Stromal cell of bone marrow (primary cell): ENCODE measurements at places on chromosomes 6 and 20.
A peak's percentile ranks its signal among the peaks of the same experiment; 100 is the strongest.

DNA sequence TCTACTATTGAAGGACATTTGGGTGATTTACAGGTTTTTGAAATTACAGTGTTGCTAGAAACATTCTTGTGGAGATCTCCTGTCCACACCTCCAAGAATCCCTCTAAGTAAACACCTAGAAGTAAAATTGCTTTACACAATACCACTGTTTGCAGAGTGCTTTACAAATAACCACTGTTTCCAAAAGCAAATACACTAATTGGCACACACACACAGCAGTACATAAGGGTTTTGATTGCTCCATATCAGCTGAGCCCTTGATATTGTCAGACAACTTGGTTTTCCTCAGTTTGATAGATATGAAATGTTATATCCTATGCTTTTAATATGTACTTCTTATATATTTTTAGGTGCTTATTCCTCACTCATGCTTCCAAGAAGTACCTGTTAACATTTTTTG is 6.3 kb downstream of the HMGN4 start:
- DNase-seq, result no peak

GRCh38 chr20:31473331-31474096 is 1.4 kb downstream of the DEFB124 start:
- no peak for DNase-seq

DNA sequence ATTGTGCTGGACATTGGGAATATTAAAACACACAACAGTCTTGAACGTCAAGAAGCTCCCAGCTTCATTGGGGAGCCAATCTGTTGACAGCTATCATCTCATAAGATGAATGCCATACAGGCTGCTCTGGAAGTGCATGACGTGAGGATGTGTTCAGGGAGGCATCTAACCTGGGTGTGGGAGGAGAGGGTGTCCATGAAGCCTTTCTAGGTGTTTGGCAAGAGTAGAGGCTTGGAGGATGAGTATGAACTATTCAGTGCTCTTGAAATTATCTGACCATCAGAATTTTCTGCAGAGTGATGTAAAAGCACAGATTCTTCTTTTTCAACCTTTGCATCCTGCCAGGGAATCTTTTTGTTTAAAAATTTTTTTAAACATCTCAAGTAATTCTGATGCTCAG is 11.6 kb downstream of the AKAP7 start:
- no peak for DNase-seq

- peak; percentile 56 for DNase-seq
Measured at GRCh38 chr20:24584538-24585356, 115.3 kb downstream of the SYNDIG1 start.

DNA sequence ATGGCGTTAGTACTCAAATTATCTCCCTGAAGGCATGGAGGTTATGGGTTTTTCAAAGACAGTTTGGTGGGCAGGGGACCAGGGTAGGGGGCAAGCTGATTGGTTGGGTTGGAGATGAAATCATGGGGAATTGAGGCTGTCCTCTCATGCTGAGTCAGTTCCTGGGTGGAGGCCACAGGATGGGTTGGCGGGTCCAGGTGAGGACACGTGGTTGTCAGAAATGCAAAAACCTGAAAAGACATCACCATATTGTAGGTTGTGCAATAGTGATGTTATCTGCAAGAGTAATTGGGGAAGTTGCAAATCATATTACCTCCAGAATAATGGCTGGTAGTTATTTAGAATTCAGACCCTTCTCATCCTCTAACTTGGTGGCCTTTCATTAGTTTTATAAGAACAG is 30.1 kb downstream of the GPX6 start:
- no peak for DNase-seq

- no peak for DNase-seq
Measured at GRCh38 chr6:32843331-32843978, 392 bp downstream of the PSMB8 start.

- no peak for DNase-seq
Measured at GRCh38 chr20:62831361-62831788, 14.5 kb downstream of the COL9A3 start.

GRCh38 chr6:26065952-26066380 is 21.3 kb upstream of the HFE start:
- DNase-seq, result peak; percentile 79

DNA sequence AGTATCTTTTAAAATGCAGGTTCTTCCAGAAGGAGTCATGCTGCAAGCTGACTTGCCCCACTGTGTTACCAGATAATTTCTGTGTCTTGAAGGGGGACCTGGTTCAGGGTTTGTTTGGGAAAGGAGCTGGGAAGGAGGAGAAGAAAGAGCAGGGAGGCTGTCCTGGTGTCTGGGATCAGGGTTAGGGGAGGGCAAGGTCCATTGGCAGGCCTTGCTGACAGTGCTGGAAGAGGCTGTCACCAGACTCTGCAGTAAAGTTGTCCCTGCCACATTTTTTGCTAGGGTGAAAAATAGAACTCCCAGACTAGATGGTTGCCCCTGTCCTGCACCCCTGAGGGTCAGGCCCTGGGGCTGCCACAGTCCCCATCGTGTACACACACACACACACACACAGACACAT is 14.9 kb downstream of the GLP1R start:
- DNase-seq, result no peak

GRCh38 chr20:58590679-58591473 is 60.2 kb upstream of the STX16 start:
- no peak for DNase-seq

DNA sequence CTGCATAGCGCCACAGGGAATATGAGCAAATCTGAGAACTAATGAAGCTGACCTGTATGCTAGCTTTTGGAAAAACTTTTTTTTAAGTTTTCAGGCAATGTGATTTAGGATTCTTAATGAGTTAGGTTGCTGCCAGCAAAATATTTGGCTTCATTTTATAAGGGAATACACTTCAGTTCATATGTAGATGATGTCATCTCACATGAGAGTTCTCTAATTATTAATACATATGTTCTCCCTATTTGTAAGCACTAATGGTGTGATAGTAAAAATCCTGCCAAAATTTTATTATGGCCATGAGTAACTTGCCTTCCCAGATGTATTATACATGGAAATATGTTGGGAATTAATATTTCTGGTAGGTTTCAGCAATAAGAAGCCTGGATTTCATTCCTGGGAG is 573.8 kb downstream of the EPM2A start:
- DNase-seq, result no peak

DNA sequence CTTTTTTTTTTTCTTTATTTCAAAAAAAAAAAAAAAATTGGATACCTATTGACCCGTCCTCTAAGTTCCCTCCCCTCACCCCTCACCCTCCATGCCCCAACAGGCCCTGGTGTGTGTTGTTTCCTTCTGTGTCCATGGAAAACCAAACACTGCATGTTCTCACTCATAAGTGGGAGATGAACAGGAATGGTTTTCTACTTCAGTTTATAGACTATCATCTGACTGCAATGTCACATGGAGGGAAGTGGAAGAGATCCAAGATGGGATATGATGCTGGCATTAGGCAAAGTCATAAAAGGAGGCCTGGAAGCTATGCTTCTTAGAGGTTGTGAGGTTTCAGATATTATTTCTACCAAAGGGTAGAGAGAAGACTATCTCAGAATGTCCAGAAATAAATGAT is 237.5 kb downstream of the MAFB start:
- DNase-seq, result peak; percentile 28

DNA sequence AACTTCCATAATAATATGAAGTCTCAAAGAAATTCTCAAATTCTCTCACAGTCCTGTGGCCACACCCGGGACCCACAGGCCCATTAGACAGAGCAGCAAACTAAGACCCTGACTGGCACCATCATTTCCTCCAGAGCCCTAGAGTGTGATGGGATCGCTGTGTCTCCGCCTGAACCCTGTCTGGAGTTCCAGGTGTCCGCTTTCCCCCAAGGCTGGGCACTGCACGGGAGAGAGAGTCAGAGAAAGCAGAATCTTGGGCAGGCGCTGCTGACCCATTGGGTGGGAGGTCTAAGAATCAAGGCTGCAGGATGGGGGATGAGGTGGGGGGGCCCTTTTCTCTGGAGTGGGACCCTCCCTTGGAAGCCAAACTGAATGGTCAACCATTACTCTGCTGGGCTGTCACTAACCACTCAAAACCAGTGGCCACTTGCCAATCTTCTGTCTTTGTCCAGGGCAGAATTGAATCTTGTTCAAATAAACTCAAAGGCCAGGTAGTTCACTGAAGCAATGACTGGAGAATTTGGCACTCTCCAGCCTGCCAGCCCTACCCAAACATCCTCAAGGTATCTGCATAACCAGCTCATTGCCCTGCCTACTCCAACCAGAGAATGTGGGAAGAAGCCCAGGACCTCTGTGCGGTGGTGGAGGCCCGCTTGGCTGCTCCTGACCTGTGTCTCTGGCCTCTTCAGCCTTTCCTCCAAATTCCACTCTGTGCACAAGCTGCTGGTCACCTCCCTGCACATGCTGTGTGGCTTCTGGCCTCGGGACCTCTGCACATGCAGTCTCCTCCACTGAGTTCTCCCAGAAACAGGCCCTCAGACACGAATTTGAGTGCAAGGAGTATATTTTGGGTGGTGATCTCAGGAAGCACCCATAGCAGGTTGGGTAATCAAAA is 141.1 kb downstream of the CEBPB start:
- DNase-seq, result no peak

DNA sequence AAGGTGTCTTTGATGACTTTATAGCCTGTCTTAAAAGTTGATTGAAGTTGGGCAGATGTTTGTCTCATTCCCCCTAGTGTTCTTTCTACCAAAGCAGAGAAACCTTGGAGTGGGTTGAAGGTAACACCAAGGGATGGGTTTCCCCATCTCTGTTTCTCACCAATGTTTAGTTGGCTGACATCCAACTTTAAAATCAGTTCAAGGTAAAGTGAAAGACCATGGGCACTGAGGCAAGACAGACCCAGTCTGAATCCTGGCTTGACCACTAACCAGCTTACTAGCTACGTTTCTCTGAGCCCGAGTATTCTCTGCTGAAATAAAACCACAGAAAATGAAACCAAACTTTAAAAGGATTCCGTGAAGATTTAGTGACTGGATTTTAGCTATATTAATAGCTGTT is 258.9 kb downstream of the KIF16B start:
- DNase-seq, result no peak

DNA sequence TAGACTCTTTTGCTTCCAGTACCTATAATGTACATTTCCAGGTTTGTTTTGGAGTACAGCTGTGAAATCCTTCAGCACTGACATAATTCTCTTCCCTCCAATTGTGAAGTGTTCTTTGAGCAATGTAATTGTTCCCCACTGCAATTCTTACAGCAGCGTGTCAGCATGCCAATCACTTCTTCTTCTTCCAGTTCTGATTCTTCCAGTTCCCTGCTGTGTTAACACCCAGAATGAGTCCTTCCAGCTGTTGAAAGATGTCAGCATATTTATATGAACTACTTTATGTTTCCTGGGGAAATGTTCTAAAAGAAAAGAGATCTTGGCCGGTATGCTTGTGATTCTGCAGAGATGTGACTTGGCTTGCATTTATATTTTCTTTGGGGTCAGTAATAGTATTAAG is 213.9 kb downstream of the UNC5CL start:
- DNase-seq, result no peak
